Bladder microvascular endothelial cell (primary cell): ENCODE measurements at places on chromosomes 11 and 22. TPM values are rescaled to one million over a fixed set of nuclear protein-coding genes. Genes with fewer than 3 reads are reported as not detected.

Gene UCP3
- total RNA-seq = 0.16 and 0.57 TPM in 2 replicates

Gene P2RY6
- not detected in 2 replicates for total RNA-seq

Gene SLC22A6
- not detected in 2 replicates for total RNA-seq

Gene GNB1L
- total RNA-seq = 8.5 and 8.7 TPM in 2 replicates

Gene ANKRD13D
- total RNA-seq = 36.8 and 36.9 TPM in 2 replicates

Gene SYT9
- total RNA-seq = under 0.01 and 1.6 TPM in 2 replicates

Gene ZNF214
- 0.65 and 1.8 TPM in 2 replicates for total RNA-seq

Gene USP2
- total RNA-seq = 0.06 TPM in 1 of 2 replicates, not detected in the other

Gene YPEL4
- total RNA-seq = 0.16 TPM in 1 of 2 replicates, not detected in the other

Gene LMO2
- total RNA-seq = 53.1 and 55.9 TPM in 2 replicates

Gene PRRG4
- total RNA-seq = under 0.01 and 1.2 TPM in 2 replicates

Gene ANO1
- total RNA-seq = 0.13 and 0.32 TPM in 2 replicates

Gene NXPE2
- total RNA-seq = not detected in 2 replicates

Gene RPS6KB2
- 27.4 and 29.8 TPM in 2 replicates for total RNA-seq
